Hematopoietic multipotent progenitor cell treated with erythropoietin and hydrocortisone succinate and interleukin-3 and kit ligand, for 4 days (in vitro differentiated cells): ENCODE measurements at places on chromosomes 4 and X.

DNA sequence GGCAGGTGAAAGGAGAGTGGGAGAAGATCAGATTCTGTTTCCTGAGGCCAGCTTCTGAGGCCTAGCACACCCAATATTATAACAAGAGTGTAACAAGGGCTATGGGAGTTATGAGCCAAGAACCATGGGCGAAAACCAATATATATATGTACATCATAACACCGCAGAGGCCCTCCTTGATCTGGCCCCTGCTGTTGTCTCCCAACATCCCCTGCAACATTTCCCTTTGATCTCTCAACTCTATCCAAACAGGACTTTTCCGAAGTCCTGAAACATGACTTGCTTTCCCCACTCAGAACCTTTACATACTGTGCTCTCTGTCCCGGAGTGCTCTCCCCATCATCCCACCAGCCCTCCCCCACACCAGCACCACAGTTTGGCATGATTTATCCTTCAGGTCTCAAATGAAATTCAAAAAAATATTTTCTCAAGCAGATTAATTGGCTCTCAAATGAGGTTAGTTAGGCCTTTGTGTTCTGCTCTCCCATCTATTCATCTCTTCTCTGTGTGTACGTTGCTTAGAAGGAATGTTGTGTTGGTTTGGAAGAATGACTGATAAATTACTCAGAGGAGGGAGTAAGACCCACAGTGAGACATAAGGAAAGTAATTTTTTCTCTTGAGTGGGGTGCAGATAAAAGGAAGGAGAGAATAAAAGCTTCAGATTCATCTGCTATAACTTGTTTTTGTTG lies 58.1 kb upstream of the SMIM10 start:
- DNase-seq = no peak

DNA sequence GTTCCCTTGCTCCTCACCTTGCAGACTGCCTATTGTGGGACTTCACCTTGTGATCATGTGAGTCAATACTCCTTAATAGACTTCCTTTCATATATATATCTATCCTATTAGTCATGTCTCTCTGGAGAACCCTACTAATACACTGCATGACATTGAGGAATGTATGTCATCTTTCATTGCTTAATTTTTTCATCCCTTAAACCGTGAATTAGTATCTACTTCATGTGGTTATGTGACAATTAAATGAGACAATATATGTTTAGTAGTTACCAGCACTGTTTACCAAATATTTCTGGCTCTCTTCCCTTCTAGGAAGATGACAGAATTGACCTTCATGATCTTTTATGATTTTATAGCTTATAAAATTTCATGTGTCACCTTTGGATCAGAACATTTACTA lies 759.5 kb downstream of the GRXCR1 start:
- DNase-seq = no peak

- DNase-seq = no peak
Measured at GRCh38 chrX:37474478-37474877, 97.0 kb upstream of the LANCL3 start.

GRCh38 chr4:12296366-12296765 lies 867.7 kb upstream of the HS3ST1 start:
- no peak for DNase-seq

DNA sequence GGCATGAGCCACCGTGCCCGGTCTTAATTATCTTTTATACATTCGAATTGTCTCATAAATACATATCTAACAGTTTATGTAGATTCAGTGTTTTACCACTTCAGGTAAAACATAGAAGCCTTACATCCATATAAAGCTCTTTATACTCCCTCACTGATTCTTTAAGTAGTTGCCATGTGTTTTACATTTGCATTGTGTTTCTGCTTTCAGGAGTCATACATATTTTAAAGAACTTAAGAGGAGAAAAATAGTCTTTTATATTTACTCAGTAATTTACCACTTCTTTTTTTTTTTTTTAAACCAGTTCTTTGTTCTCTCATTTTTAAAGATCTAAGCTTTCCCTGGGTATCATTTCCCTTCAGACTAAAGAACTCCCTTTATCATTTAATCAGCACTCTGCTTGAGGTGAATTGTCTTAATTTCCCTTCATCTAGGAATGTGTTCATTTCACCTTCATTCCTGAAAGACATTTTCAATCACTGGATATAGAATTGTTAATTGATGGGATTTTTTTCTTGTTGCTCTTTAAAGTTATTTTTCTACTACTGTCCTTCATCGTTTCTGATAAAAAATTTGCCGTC lies 324.3 kb upstream of the ZCCHC13 start:
- no peak for DNase-seq

DNA sequence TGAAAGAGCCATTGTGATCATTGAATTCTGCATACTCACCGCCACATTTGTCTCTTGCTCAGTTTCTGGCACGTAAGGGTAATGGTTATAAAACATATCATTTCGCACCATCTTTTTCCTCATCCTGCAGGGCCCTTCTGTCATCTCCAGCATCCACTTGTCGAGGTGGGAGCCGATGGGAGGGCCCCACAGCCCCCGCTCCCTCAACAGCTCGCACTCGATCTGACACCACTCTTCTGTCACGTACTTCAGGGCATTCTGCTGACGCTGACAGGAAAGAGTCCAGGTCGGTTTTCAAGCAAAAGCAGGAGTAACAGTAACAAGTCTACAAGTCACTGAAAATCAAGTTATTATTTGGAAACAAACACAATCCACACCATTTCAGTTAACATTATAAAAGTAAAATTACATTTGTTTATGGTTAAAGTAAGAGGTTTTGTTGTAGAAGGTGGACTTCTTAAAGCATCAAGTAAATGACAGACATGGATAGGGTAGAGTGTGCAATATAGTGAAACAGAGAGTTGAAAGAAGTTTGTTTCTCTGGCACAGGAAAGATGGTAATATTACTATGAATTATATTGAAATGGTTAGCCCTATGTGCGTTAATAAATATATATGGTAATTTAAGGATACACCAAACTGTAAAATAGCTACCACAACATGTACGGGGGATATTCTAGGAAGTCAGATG lies 150.6 kb downstream of the CDS1 start:
- DNase-seq = no peak

- DNase-seq = peak; percentile 2
Measured at GRCh38 chr4:86129546-86129945, 230.3 kb downstream of the MAPK10 start.

GRCh38 chr4:176927664-176928063 lies 134.9 kb upstream of the VEGFC start:
- DNase-seq = no peak

GRCh38 chr4:31083456-31083855 lies 363.3 kb downstream of the PCDH7 start:
- no peak for DNase-seq

DNA sequence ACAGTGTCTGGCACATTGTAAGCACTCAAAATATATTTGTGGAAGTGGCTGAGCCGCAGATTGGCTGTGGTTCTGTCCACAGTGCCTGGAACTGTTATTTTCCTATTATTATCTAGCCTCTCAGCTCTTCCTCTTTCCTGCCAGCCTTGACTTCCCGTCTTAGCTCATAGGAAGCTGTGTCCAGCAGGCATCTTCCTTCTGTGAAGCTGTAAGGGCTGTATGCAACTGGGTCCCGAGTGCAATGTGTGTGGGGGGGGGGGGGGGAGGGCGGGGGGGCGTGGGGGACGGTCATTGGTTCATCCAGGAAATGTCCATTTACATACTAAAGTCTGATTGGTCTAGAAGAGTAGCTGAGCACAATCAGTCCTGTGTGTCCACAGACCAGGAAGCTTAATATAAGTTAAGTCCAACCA lies 210.7 kb downstream of the PDGFRA start:
- peak; percentile 82 for DNase-seq

GRCh38 chrX:1330605-1331004 lies 6.0 kb upstream of the IL3RA start:
- no peak for DNase-seq

DNA sequence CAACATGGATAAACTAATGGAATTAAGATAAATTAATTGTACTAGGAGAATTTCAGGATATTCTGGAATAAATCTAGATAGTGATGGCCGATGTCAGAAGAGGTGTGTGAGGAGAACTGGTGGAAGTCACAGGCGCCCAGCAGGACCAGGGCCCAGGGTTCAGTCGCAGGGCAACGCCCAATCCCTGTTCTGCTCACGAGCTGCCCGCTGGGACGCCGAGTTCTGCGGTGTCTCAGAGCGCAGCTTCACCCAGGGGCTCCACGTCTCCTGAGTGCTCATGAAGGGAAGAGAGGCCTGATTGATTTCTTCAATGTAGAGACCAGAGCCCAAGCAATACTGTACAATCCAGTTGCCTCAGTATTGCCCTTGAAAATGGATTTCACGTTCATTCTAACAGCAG lies 1.5 kb upstream of the HSPA4L start:
- no peak for DNase-seq

- DNase-seq = no peak
Measured at GRCh38 chr4:73583666-73584065, 36.6 kb downstream of the RASSF6 start.

DNA sequence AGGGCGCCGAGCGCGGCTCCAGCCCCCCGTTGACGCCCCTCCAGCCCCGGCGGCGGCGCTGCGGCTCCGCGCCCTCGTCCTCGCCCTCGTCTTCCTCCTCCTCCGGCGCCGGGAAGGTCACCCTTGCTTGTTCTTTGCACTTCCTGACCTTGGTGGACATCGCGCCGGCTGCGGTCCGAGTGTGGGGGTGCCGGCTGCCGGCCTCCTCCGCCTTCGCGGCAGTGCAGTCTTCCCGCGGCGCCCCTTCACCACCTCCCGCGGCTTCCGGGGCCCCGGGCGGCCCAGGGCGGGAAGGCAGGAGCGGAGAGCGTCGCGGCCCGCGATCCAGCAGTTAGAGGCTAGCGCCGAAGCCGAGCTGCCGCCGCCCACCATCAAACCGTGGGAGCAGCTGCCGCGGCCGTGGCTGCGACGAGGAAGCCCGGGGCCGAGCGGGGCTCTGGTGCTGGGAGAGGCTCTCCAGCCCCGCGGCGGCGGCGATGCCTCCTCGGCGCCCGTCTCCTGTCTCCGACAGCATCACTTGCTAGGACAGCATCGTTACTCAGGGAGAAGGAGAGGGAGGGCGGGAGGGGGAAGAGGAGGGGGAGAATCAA lies at the start of gene TRPC3:
Gene TRPC3 (minus strand): TSS at position 540 of the 590 bp plus-strand sequence. CDS start 380 bp downstream, at position 160.
- peak; percentile 42 for DNase-seq

DNA sequence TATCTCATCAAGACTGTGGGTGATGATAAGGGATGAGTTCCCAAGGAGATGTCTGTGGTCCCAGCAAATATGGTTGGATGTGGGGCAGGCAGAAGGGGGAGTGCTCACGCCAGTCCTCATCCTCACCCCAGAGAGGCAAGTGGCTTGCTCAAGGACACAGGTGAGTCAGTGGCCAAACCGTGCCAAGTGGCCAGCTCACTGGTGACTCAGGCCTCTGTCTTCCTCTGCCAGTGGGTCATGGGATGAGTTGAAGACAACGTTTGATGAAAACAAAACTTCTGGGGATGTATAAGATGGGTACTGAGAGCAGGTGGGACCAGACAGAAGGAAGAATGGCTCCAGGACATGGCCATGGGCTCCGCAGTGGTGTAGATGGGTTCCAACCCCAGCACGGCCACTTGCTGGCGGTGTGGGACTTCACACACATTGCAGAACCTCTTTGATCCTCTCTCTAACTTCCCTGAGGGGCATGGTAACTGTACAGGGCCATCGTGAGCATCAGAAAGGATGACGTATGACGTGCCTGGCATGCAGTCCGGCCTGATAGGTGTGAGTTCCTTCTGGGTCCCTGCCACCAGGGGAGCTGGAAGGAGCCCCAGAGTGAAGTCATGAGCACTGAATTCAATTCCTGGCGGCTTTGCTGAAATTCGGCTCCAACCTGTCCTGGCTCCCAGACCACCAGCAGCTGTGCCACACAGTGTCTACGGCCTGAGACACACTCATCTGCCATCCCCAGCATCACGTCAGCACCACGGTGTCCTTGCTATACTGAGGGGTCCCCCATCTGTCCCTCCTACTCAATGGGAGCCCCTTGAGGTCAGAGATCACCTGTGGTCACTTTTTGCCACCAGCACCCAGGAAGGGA lies 41.3 kb upstream of the GPR78 start:
- no peak for DNase-seq

DNA sequence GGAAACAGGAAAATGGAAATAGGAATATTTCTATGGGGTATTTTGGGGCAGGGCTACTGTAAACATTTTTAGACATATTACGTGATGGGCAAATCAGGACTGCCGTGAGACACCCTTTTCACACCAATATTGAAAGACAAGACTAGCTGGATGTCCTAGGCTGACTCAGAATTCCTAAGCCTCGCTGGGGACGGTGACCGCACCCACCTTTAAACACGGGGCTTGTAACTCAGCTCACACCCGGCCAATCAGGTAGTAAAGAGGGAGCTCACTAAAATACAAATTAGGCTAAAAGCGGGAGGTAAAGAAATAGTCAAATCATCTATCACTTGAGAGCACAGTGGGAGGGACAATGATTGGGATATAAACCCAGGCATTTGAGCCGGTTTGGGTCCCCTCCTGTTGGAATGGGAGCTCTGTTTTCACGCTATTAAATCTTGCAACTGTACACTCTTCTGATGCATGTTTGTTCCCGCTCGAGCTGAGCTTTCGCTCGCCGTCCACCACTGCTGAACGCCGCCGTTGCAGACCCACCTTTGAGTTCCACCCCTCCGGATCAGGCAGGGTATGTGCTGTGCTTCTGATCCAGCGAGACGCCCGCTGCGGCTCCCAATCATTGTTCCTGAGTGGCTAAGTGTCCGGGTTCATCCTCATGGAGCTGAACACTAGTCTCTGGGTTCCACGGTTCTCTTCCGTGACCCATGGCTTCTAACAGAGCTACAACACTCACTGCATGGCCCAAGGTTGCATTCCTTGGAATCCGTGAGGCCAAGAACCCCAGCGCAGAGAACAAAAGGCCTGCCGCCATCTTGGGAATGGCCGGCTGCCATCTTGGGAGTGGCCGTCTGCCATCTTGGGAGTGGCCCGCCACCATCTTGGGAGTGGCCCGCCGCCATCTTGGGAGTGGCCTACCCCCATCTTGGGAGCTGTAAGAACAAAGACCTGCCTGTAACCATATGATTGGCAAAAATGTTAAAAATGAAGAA lies 152.6 kb downstream of the CRLF2 start:
- DNase-seq = no peak

- no peak for DNase-seq
Measured at GRCh38 chr4:111781611-111782010, 363.6 kb upstream of the FAM241A start.

- DNase-seq = peak; percentile 47
Measured at GRCh38 chr4:8201321-8201781, 2.3 kb downstream of the SH3TC1 start.
